Dorsolateral prefrontal cortex (tissue), 122 donors: ENCODE measurements at places on chromosomes 7 and 10. TPM values are rescaled to one million over a fixed set of nuclear protein-coding genes. Genes with fewer than 3 reads are reported as not detected.

The INSYN2A gene
- total RNA-seq, result 2.5 TPM

The SEMA3E gene
- total RNA-seq, result 20.3 TPM

DNA sequence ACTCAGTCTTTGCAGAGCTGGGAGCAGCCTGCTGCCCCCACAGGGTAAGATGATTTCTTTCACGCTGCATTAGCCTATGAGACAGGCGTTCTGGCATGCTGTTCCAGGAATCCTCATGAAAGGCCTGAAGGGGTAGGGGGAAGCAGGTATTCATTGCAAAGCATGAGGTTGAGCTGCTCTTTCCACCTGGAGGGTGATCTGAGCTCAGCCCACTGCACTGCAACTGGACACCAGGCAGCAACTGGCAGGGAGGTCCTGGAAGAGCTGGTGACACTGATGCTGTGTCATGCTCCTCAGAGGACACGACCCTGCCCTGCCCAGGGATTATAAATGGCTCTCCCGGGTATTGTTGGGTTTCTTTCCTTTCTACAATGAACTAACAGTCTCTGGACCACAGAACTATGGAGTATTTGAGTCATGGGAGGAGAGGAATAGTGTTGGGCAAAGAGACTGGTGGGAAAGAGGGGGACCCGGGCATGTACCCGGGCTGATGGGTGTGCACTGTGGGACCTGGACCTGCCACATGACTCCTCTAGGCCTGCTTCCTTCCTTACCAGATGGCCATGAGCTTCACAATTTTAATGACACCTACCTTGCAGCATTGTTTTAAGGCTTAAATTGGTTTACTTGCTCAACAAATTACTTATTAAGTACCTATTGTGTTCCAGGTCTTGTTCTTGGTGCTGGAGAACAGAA lies 24.3 kb downstream of the SLC25A28 start:
- DNase-seq, result no peak

The NPTX2 gene
- 20.3 TPM for total RNA-seq

GRCh38 chr7:130305433-130306042 lies 12.6 kb downstream of the CPA4 start:
- no peak for DNase-seq

The FEZF1 gene
- total RNA-seq, result not detected

DNA sequence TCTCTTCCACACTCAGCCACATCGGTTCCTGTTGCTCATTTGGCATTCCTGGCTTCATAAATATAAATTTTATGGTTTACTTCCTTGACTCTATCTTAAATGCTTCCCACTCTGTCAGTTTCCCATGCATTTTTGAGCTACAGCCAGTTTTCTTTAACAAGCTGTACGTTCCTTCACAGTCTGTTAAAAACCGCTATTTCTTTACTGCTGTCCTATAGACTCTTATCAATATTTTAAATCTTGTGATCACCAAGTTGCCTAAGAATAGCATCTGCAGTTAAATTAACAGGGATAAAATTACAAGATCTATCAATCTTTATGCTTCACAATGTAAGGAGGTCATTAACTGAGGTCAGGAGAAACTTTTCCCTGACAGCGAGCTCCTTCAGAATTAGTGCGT lies 103.1 kb upstream of the RHOBTB1 start:
- DNase-seq, result no peak

The ENTPD1 gene
- total RNA-seq, result 19.9 TPM

DNA sequence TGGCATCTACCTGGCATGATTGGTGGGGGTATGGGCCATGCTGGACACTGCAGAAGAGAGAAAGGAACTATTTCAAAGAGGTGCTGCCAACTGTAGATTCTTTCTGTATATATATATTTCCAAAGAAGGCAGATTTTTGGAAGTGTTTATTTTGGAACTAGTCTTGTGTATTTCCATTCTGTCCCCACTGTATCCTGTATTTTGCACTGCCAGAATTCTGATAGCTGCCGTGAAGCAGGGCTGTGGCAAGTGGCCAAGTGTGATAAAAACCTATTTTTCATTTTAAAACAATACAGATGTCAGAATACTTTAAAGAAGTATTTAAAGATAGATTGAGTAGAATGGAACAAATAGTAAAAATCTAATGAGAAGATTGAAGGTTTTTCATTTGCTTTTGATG lies 17.1 kb downstream of the MCU start:
- DNase-seq, result no peak

The ANKRD16 gene
- 14.4 TPM for total RNA-seq

DNA sequence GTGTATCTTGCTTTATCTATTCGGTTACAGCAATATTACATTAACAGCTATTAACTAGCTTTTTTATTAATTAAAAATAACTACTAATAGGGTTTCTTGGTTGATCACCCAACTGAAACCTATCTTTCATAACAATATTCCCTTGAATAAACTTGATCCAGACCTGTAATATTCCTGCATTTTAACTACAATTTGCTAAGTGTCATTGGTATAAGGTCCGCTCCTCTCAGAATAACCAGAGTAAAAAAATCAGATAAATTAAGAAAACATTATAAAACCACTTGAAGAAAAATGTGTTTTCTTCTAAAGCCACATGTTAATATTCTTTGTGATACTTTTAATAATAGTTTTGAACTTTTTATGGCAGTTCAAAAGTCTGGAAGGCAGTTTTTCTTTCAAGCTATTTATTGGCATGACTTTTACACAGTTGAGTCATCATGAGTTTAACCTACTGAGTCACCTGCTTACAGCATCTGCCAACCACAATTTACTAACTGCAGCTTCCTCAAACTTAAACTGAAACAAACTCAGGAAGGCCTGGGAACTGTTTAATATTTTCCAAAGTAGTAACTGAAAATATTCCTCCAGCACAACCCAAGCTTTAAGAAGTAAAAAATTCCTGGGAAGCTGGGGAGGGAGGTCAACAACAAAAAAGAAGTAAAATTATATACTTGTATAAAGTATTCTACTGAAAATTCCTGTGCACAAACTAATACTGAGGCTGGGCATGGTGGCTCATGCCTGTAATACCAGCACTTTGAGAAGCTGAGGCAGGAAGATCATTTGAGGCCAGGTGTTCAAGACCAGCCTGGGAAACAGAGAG lies 103.2 kb downstream of the NRBF2 start:
- DNase-seq, result no peak

DNA sequence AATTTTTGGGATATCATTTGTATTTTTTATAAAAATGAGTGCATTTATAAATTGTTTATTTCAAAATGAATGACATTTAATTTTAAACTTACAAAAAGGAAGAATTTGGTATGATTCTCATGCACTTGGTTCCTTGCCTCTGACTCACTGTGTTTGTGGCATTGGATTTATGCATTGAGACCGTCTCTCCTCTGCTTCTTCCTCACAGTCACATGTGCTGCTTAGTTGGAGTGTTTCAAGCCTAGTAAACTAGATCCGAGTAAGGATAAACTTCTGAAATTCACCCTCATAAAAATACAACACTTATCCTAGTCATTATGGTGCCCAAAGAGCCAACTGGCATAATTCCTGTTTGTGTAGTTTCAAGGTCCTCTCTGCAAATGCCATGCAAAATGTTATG lies 19.1 kb upstream of the FZD8 start:
- no peak for DNase-seq

The SRI gene
- 361 TPM for total RNA-seq

- DNase-seq, result no peak
These were observed 52.2 kb downstream of the ERCC6 start for GRCh38 chr10:49486738-49487137.

DNA sequence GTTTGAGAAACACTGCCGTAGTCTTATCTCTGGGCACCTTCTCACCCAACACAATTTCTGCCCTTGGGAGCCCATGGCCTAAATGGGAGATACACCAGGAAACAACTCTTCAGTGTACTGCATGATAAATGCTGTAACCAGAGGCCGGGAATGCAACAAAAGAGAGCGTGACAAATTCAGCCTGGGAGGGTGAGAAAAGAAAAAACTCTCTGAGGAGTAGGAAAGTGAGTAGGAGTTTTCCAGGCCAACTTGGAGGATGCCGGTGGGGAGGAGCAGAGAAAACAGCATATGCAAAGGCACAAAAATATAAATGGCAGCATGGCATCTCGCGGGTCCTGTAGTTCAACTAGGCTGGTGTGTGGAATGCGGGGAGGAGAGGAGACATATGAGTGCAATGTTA lies 624.5 kb downstream of the PARD3 start:
- DNase-seq, result peak; percentile 44

The CACNB2 gene
- total RNA-seq, result 61.8 TPM

DNA sequence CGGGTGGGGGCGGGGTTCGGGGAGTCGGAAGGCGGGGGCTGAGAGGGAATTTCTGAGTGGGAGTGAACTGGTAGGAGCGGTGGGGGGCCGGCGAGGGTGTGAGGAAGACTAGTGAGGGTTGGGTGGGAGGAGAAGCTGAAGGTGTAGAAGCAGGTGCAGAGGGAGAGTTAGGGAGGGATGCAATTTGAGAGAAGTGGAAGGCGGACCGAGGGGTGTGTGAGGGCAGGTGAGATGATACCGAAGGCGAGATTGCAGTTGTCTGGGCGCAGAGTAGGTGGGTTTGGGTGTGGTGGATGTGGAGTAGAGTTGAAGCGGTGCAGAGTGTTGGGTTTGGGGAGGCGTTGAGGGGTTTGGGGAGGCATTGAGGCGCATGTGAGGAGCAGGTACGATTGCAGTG lies 643 bp downstream of the KAT6B start:
- DNase-seq, result no peak

The ANLN gene
- 175 TPM for total RNA-seq

- no peak for DNase-seq
These were observed 748 bp downstream of the PHTF2 start for GRCh38 chr7:77799078-77799964.

GRCh38 chr7:27095897-27096767 lies at the start of gene HOXA1:
Gene HOXA1, minus strand, starts transcription at chr7:27096000. Its CDS starts 88 bp downstream, at chr7:27095912.
- DNase-seq, result no peak

DNA sequence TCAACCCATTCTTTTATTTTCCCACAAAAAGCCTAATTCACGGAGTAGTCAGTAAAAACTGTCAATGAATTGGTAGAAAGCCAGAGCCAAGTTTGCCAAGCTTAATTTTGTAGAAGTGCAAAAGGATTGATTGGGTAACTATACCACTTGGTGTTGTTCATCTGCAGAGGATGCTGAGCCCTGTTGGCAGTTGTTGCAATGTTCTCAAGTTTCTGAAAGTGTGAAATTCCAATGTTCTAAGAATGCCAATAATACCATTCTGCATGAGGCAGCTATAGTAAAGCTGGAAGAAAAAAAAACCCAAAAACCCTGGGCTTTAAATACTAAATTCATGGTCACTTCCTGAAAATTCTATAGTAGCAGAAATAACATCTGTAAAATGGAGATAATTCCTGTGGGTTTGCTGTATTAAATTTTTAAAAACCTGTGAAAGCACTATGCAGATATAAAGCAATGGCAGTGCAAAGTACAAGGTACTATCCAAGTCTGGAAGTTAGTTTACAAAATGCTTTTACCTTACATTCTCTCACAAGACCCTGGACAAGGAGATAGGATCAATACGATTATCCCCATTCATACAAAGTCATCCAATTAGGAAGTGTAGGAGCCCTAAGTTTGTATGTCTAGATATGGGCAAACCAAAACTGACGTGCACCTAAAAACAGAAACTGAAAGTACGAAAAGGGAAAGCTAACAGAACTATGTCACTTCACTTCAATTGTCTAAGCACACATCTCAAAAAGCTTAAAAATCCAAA lies 6.0 kb upstream of the PON1 start:
- DNase-seq, result no peak

- DNase-seq, result peak; percentile 79
These were observed 2.0 kb downstream of the ZMIZ1 start for GRCh38 chr10:79070606-79071395.

GRCh38 chr7:31957090-31957720 lies 113.0 kb downstream of the PDE1C start:
- DNase-seq, result no peak

GRCh38 chr10:101708870-101709269 lies 13.9 kb upstream of the FBXW4 start:
- DNase-seq, result no peak

GRCh38 chr7:18846765-18847215 lies 270.6 kb downstream of the TWIST1 start:
- DNase-seq, result no peak

GRCh38 chr7:25386311-25386744 lies 158.0 kb upstream of the NPVF start:
- DNase-seq, result no peak

GRCh38 chr7:80060218-80060806 lies 74.3 kb upstream of the GNAI1 start:
- no peak for DNase-seq

DNA sequence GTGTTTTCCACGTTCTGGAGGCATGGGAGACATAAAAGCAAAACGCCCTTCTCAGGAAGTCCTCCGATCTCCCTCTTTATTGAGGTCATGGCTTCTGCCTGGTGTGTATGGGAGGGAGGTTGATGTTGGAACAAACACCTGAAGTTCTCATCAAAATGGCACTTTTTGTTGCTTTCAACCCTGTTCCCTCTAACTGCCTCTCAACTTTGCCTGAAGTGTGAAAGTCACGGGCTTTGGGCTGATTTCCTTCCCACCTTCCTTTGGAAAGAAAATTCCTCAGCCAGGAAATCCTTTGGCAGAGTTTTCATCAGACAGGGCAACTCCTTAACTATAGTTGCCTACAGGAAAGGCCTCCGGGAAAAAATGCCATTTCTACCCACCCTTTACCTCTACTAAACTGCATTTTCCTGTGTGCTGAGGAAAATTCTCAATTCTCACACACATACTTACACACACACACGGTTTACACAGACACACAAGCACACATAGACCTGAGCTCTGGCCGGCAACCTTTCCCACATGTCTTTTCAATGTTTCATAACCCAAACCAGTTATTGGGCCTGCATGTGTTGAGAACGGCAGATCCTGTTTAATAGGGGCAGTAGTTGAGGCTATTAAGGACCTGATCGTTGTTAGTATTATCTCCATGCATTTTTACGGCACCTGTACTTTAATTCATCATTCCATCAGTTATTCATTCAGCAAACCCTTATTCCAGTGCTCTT lies 36.4 kb downstream of the CYP17A1 start:
- DNase-seq, result no peak

DNA sequence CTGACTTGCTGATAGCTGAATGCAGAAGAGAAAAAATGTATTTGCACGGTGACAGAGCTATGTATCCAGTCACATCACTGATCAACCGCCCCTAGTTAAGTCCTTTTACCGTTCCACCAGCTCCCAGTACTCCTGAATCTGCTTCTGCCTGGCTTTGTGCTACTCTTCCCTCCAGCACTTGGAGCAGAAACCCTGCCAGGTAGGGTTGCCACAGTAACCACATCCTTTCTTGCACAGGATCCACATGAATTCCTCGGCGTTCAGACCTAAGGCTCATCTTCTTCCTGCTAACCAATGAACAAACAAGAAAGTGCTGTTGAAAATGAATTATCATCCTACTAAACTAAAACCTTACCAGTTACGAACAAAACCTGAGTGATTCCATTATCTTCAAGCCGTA lies 52.0 kb upstream of the KCTD7 start:
- DNase-seq, result no peak

DNA sequence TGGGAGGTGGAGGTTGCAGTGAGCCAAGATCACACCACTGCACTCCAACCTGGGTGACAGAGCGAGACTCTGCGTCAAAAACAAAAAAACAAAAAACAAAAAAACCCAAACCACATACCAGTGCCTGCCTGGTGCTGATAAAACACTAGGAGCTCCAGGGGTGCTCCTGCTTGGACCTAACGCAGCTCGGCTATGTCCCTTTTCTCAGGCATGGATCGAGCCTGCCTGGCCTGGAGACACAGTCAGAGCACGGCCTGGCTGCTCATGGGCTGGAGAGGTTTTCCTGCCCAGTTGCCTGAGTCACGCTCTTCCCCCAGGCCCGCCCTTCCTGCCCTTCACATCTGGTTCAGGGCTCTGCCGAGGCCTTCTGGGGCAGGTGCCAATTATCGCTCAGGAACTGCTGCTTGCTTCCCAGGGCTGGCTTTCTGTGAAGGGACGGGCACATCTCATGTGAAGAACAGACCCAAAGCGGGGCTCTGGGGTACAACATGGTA lies 12.6 kb upstream of the NPFFR1 start:
- no peak for DNase-seq

The C7orf33 gene
- total RNA-seq, result not detected

The SP8 gene
- 1.2 TPM for total RNA-seq
